ENCODE measurements at places on chromosomes 4 and X.

GRCh38 chr4:106687026-106687425, 318.4 kb upstream of the GIMD1 start:
- no peak for DNase-seq

DNA sequence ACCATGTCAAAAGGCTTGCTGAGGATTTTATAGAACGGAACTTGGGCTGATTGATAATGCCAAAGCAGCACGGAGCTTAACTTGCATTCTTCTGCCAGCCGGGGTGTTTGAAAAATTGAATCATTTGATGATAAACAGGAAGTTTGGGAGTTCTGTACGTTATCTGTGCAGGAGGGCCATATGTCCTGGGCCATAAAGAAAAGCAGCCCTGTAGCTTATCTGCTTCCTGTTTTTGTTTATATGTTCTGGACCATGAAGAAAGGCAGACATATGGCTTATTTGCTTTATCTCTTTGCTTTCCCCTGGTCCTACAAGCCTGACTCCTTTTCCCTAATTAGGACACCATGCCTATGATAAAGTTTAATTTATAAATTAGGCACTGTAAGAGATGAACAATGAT, 62.4 kb downstream of the HOPX start:
- DNase-seq, result no peak

- no peak for DNase-seq
These were observed 47.8 kb downstream of the SYNPO2 start for GRCh38 chr4:118936406-118936805.

GRCh38 chrX:50814701-50815100, 707 bp upstream of the SHROOM4 start:
- DNase-seq, result no peak

DNA sequence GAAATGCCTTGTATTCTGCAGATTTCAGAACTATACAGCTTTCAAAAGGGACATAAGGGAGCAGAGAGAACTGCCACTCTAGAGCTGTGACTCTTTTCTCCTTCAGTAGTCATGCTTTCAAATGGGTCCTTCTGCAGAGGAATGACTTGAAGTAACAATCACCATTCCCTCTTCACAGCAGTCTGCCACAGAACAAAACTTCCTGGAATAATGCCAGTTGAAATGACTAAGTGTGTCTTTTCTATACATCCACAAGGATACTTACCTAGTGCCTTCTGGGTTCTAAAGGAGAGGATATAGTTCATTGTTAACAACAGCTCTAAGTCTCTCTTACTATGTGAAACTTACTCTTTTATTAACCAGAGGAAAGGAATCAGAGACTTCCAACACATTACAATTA, 515.4 kb upstream of the ATOH1 start:
- DNase-seq, result no peak

DNA sequence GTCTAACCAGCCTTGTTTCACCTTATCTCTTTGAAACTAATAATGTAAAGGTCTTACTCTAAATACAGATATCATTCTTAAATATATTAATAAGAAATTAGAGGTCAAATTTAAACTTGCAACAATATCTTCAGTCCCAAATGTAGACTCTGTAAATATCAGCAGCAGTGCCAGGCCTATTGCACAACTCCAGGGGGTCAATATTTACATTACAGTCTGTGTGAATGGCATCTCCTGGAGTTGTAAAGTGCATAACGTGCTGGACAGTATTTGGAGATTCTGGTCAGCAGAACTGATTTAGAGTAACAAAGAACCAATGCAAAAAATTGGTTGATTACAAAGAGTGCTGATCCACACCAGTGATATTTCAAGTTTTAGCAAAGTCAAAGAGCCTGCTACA, 1225.9 kb downstream of the PCDH19 start:
- no peak for DNase-seq

DNA sequence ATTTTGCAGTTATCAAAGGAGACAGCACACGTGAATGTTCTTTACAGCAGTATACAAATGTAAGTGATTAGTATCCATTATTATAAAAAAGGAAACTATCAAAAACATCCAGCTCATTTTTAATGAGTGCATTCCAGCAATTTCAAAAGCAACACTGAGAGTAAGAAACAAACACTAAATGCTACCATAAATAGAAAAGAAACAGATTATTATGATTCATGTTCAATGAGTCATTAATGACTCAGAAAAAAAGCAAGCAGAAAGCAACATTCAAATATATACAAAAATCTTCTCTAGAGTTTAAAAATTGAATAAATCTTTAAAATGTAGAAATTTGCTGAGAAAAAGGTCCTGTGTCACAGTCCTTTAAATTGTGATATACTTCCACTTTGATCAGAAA, 346.5 kb upstream of the FMR1 start:
- no peak for DNase-seq

- no peak for DNase-seq
These were observed 3.3 kb downstream of the PLS3 start for GRCh38 chrX:115564243-115564642.

- DNase-seq, result no peak
These were observed 10.4 kb downstream of the MED28 start for GRCh38 chr4:17624821-17625220.

DNA sequence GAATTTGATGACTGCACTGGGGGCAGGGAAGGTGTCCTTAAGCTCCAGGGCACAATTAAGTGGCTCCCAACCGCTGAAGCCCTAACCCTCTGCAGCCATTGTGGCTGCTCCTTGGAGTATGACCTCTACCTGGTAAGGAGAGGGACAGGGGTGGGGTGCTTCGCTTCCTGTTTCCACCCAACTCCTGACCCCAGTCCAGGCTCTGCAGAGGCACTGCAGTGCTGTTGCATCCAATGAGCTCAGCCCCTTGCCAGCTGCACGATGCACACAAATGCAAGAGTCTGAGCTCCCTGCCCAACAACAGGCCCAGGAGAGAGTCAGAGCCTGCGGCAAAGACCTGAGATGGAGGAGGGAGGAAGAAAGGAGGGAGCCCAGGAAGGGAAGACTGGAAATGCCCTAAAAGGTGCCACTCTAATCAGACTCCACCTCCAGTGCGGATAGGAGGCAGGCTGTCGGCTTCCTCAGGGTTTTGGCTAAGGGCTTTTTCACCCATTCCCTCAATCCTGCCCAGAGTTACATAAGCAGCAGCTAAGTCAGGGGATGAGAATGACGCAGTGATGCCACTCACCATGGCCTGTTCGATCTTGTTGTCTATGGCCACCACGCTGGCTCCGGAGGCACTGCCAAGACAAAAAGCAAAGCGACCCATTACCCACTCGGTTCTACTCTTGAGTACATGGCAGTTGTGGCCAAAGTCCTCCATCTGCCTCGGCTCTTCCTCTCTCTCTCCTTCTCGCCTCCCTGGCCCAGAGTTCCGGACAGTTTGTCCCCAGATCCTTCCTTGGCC, 60.1 kb downstream of the TSC22D3 start:
- DNase-seq, result no peak

GRCh38 chr4:37224854-37225253, 19.7 kb upstream of the NWD2 start:
- DNase-seq, result no peak

- DNase-seq, result no peak
These were observed 123.4 kb upstream of the GUCY1A1 start for GRCh38 chr4:155543126-155543765.

- DNase-seq, result no peak
These were observed 43.9 kb upstream of the BBS12 start for GRCh38 chr4:122688529-122689140.

- no peak for DNase-seq
These were observed 275.0 kb upstream of the CLNK start for GRCh38 chr4:10959586-10959985.

GRCh38 chrX:129590596-129590995, 50.5 kb downstream of the OCRL start:
- DNase-seq, result no peak

DNA sequence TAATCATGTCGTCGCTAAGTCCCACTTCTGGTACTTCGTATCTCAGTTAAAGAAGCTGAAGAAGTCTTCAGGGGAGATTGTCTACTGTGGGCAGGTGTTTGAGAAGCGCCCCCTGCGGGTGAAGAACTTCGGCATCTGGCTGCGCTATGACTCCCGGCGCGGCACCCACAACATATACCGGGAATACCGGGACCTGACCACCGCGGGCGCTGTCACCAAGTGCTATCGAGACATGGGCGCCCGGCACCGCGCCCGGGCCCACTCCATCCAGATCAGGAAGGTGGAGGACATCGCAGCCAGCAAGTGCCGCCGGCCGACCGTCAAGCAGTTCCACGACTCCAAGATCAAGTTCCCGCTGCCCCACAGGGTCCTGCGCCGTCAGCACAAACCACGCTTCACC, 11.3 kb downstream of the PNCK start:
- DNase-seq, result no peak

GRCh38 chr4:70508801-70509200, 9.6 kb upstream of the AMTN start:
- no peak for DNase-seq

DNA sequence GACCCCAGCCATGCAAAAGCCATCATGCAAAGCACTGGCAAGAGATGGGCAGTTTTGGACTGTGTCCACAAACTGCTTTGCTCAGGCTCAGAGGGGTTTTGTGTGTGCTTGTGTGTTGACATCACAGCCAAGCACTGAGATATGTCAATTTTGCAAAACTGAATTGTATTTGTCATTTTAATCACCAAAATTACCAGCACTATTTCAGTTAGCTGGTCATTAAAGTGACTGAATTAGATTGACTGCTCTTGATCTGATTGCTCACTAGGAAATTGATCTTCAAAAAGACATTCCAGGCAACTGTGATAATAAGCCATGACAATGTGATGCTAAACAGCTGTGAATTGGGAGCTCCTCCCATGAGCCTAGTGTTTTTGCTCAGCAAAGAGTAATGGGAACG, 337.3 kb upstream of the GNPDA2 start:
- DNase-seq, result no peak

GRCh38 chrX:259692-260355, 21.4 kb upstream of the PLCXD1 start:
- no peak for DNase-seq

GRCh38 chrX:132743086-132743485, 215.3 kb downstream of the HS6ST2 start:
- DNase-seq, result no peak

GRCh38 chr4:122476126-122476525, 19.6 kb upstream of the IL2 start:
- DNase-seq, result no peak

GRCh38 chr4:73674451-73674919, 54.2 kb upstream of the RASSF6 start:
- DNase-seq, result no peak

GRCh38 chr4:118587116-118587831, 97.9 kb upstream of the METTL14 start:
- no peak for DNase-seq

DNA sequence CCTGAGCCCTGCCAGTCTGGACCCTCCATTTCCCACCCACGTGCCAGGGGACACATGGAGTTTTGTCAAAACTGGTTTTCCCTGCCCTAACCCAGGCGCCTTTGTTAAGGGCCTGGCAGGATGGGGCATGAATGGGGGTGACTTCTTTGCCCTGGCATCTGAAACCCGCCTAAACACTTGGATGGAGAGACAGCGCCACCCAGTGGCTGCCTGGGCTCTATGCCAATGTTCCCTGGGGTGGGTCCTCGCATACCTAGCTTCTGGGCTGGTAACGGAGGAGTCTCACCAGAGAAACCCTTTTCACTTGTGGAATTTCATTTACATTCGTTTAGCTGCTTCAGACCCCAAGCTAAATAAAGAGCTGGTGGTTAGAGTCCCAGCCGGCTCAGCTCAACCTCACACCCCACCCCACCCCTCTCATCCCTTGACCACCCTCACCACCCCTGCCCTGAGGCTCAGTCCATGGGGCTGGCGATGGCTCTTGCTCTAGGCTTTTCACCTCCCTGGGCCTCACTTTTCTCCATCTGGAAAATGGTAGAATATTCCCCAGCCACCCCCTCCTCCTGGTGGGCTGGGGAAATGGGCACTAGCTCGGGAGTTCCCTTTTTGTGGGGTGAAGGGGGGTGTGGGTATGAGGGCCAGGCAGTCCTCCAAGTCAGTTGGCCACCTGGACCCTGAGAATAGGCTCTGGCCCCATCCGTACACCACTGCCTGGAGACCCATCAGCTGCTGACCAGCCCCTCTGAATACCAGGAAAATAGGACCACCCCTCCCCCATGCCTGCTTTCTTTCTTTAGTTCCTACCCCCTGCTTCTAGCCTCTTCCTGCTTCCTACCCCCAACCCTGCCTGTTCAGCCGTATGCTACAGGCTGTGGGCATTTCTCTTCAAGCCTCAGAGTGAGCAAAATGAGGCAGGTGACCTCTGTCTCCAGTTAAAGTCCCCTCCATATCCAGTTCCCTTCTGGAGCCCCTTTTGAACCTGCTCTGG, 57.1 kb upstream of the PJA1 start:
- DNase-seq, result peak; percentile 23

GRCh38 chrX:43958529-43958928, 14.7 kb downstream of the NDP start:
- DNase-seq, result no peak

DNA sequence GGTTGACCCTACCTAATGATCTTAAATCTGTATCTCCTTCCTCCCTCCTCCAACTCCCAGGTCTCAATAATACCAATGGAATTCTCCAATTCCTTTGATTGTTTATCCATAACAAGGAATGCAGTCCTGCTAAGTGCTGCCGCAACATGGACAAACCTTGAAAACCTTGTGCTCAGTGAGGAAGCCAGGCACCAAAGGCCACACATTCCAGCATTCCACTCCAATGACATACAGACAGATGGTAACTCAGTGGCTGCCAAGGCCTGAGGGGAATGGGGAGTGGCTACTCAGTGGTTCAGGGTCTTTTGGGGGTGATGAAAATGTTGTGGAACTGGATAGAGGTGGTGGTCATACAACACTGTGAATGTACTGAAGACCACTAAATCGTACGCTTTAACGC, 10.4 kb downstream of the HAUS7 start:
- DNase-seq, result no peak

DNA sequence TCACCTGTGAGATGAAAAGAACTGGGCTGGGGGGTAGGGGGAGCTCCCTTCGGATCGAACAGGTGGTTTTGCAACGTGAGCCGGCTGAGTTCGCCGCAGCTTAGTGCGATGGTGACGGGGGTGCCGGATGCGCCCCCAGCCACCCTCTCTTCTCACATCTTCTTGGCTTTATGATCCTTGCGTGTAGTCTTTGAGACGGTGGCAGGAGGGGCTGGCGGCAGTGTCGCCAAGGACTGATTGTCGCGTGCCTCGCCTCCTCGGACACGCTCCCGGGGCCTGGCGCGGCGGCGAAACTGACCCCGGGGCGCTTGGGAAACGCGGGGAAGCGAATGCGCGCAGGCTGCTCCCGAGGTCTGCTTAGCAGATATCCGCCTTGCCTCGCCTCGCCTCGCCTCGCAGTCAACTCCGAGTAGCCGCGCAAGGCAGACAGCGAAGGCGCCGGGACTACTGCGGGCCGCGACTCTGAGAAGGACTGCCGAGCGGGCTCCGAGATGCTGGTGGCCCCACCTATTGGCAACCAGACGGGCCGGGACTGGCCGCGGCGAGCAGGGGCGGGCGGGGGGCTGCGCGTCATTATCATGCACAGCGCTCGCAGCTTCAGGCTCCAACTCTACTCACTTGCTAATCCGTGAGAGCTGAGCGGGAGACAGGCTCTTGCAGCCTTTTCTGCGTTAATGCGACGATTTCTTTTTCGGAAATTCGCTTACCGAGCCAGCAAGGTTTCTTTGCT, 1.5 kb downstream of the GRID2 start:
- no peak for DNase-seq

Data from T-helper 22 cell (primary cell).